ENCODE measurements at places on chromosomes 1 and 21.

GRCh38 chr1:36093929-36094328, 5.2 kb downstream of the ADPRS start:
- no peak overlapping the region for H3K4me3 ChIP-seq
- no peak for DNase-seq
- no peak overlapping the region for H3K27ac ChIP-seq

- no peaks in the 10 kb centered on the region for H3K36me3 ChIP-seq
- H3K27me3 ChIP-seq: peaks cover 6% of the 10 kb centered on the region
- H3K4me1 ChIP-seq: peaks cover 10% of the 10 kb centered on the region
- no peak overlapping the region for H3K4me3 ChIP-seq
- no peak for DNase-seq
- no peak overlapping the region for H3K27ac ChIP-seq
Observed at GRCh38 chr1:41784531-41785274, 134.0 kb downstream of the HIVEP3 start.

GRCh38 chr1:209879539-209879938, 51.8 kb downstream of the UTP25 start:
- H3K4me1 ChIP-seq: peaks cover 41% of the 10 kb centered on the region
- no peak overlapping the region for H3K4me3 ChIP-seq
- no peak overlapping the region for H3K27ac ChIP-seq
- H3K27me3 ChIP-seq: no peaks in the 10 kb centered on the region

- H3K36me3 ChIP-seq: no peaks in the 10 kb centered on the region
- DNase-seq: no peak
- no peak overlapping the region for H3K27ac ChIP-seq
Observed at GRCh38 chr1:229030630-229031029, 240.3 kb upstream of the RAB4A start.

GRCh38 chr1:17409391-17409811, 30.1 kb downstream of the RCC2 start:
- H3K27me3 ChIP-seq: no peaks in the 10 kb centered on the region
- H3K27ac ChIP-seq: no peak overlapping the region
- H3K4me3 ChIP-seq: no peak overlapping the region

DNA sequence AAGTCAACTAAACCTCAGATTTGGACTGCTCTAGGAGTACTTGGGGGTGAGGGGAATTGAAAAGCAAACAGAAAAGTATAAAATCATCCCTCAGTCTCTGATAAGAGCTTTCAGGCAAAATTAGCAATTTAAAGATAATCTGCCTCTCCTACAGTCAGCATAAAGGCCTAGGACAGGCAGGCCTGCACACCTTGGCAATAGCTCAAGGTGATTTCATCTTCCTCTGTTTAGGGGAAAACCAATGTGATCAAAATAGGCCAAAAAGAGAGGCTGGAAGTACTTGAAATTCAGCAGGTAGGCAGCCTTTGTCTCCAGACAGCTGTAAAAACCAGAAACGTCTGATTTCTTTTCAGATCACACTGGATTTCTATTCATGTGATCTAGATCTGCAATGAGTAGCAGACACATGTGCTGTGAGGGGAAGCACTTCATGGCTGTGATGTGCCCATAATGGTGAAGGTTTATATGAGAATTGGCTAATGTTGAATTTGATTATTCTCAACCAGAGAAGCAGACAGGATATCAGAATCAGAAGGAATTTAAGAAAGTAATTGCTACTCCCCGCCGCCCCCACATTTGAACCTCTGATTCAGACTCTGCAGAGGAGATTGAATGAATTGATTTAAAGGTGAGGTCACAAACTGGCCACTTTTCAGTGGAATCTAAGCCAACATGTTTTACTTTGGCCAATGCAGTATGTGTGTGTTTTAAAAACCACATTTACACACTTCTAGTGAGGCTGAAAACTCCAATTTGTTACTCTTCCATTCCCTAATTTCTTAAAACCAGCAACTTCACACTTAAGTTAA, 45.8 kb upstream of the DNASE2B start:
- H3K27ac ChIP-seq: no peak overlapping the region
- H3K4me1 ChIP-seq: no peaks in the 10 kb centered on the region
- H3K4me3 ChIP-seq: no peak overlapping the region
- H3K27me3 ChIP-seq: no peaks in the 10 kb centered on the region
- DNase-seq: no peak
- no peaks in the 10 kb centered on the region for H3K36me3 ChIP-seq

DNA sequence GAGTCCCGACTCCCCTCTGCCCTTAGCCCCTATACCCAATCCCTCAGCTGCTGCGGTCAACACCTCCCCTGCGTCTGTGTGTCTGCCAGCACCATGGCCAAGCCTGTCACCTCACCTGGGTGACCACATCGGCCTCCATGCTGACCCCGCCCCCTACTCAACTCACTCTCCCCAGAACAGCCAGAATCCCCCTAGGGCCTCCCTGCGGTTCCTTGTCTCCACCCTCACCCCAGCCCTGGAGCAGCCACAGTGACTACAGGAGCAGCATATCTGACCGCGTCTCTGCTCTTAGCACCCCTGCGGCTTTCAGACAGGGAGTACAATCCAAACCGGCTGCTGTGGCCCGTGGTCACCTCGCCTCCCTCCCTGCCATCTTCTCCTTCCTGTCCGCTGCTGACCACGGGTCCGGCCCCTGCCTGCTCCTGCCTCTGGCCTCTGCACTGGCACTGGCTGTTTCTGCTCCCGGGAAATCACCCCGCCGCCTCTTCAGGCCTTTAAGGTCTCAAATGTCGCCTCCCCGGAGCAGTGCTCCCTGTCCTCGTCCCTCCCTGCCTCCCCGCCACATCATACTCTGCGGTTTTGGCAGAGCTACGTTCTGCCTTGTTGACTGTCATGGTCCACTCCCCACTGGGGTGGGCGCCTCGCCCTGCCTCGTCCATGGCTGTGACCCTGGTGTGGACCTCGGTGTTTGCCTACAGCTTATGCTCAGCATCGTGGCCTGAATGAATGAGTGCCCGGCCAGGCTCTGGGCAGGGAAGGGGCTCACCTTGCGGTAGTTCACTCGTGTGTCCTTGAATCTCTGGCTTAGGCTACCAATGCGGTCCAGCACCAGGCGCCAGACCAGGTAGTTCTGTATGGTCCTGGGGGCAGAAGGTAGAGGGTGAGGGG, 11.1 kb downstream of the PRXL2B start:
- no peaks in the 10 kb centered on the region for H3K4me1 ChIP-seq
- no peak for DNase-seq
- peaks cover 22% of the 10 kb centered on the region for H3K27me3 ChIP-seq
- no peak overlapping the region for H3K4me3 ChIP-seq

- H3K27ac ChIP-seq: no peak overlapping the region
- peaks cover 3% of the 10 kb centered on the region for H3K27me3 ChIP-seq
- H3K4me1 ChIP-seq: peaks cover 5% of the 10 kb centered on the region
Observed at GRCh38 chr1:184143449-184143848, 91.9 kb downstream of the TSEN15 start.

GRCh38 chr1:216923601-216924000, 200.4 kb upstream of the ESRRG start:
- no peak overlapping the region for H3K4me3 ChIP-seq
- no peak overlapping the region for H3K27ac ChIP-seq
- DNase-seq: no peak

GRCh38 chr1:151888972-151889570, 20.2 kb downstream of the THEM4 start:
- DNase-seq: no peak
- no peak overlapping the region for H3K27ac ChIP-seq
- peaks cover 29% of the 10 kb centered on the region for H3K36me3 ChIP-seq
- H3K27me3 ChIP-seq: no peaks in the 10 kb centered on the region

- no peaks in the 10 kb centered on the region for H3K4me1 ChIP-seq
- H3K27me3 ChIP-seq: no peaks in the 10 kb centered on the region
- no peak overlapping the region for H3K27ac ChIP-seq
- DNase-seq: no peak
- no peak overlapping the region for H3K4me3 ChIP-seq
Observed at GRCh38 chr1:110579460-110579859, 26.7 kb downstream of the KCNA2 start.

- H3K27me3 ChIP-seq: no peaks in the 10 kb centered on the region
- peaks cover 16% of the 10 kb centered on the region for H3K4me1 ChIP-seq
- H3K36me3 ChIP-seq: no peaks in the 10 kb centered on the region
- H3K4me3 ChIP-seq: no peak overlapping the region
- no peak for DNase-seq
Observed at GRCh38 chr1:150021191-150021694, 10.7 kb upstream of the OTUD7B start.

DNA sequence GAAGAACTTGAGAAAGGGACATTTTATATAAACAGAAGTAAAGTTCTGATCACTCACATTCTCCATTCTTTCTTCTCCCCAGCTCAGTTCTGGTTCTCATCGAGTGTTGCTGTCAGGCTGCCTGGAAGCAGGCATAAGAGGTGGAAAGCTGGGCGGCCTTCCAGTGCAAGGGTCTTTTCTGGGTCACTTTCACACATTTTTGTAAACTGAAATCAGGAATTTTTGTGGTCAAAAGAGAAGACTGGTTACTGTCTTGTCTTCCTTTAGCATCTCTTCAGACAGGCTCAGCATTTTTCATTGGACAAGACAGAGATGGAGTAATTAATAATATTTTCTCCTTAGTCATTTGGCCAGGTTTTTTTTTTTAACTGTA, 93.7 kb downstream of the CTH start:
- H3K27me3 ChIP-seq: peaks cover 21% of the 10 kb centered on the region
- peaks cover 11% of the 10 kb centered on the region for H3K4me1 ChIP-seq
- DNase-seq: no peak
- no peak overlapping the region for H3K4me3 ChIP-seq
- H3K27ac ChIP-seq: no peak overlapping the region

DNA sequence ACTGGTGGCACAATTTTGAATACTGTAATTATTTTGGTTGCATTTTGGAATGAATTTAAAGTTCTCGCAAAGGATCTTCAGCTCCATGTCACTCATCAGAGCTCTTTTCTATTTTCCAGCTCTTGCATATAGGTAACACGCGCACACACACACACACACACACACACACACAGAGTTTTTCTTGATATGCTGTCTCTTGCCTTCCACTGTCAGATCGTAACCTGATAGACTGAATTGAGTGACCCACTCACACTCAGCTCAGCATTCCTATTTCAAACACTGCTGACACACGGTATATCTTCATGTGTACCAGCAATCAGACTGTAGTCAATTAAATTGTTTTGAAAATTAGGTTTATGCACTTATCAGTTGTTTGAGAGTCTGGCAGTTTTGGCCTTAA, 214.1 kb downstream of the PBX1 start:
- H3K27me3 ChIP-seq: no peaks in the 10 kb centered on the region
- no peak for DNase-seq
- no peaks in the 10 kb centered on the region for H3K36me3 ChIP-seq
- H3K4me1 ChIP-seq: peaks cover 43% of the 10 kb centered on the region
- H3K4me3 ChIP-seq: no peak overlapping the region
